ENCODE measurements at places on chromosomes 2 and 18.

DNA sequence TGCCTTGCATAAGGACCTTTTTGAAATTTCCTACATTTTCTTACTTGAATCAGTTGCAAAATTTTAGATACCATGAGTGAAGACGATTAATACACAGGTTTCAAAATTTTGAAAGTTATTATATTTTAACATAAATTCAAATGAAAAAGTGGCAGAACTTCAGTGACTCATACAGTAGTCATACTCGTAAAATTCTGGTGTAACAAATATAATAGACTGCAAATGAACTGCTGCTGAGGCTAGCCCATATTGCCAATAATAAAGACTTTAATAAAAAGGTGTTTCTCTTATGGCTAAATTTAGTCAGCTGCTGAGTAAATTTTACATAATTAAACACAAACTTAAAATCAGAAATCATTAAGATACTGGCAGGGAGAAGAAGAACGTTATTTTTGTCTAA lies 36.9 kb downstream of the MSH6 start:
- DNase-seq, result peak; percentile 54

DNA sequence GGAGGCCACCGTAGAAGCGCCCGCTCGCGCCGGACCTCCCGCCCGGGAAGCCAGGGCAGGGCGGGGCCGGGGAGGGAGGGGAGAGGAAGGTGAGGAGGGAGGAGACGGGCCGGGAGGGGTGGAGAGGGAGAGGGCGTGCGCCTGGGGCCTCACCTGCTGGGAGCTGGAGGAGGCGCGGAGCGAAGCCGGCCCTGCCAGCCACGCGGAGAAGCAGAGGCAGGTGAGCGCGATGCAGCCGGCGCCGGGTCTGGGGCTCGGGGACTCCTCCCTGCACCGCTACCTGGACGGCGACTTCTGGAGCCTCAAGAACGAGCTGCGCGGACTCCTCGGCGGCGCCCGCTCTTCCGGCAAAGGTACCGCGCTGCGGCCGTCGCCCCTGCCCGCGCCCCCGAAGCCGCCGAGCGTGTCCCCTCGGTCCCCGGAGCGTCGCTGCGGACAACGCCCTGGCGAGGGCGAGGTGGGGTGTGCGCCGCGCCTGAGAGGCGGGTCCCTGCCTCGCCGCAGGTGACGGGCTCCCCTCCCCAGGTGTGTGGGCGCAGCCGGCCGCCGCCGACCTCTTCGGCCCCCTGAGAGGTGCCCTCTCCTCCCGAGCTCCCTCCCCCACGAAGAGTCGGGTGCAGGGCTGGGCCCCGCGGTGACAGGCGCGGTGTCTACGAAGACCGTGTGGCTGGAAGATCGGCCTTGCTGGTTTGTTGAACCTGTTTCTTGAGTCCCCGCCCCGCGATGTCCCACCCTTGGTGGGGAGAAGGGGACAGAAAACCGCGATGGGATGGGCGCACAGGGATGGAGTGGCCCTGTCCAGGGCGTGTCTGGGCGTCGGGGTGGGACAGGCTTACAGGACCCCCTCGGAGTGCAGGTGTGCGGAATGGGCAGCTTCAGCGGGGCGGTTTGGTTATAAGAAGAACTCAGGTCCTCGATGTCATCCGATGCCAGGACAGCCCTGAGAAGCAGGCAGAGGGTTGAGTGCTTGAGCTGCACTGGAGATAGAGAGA lies at the start of gene ACOXL:
TSS of gene ACOXL (plus strand) at position 152 of the 992 bp plus-strand sequence. CDS start 35,817 bp downstream, outside the sequence.
- DNase-seq, result no peak

GRCh38 chr2:189210250-189211087 lies 30.9 kb upstream of the COL5A2 start:
- peak; percentile 96 for DNase-seq

DNA sequence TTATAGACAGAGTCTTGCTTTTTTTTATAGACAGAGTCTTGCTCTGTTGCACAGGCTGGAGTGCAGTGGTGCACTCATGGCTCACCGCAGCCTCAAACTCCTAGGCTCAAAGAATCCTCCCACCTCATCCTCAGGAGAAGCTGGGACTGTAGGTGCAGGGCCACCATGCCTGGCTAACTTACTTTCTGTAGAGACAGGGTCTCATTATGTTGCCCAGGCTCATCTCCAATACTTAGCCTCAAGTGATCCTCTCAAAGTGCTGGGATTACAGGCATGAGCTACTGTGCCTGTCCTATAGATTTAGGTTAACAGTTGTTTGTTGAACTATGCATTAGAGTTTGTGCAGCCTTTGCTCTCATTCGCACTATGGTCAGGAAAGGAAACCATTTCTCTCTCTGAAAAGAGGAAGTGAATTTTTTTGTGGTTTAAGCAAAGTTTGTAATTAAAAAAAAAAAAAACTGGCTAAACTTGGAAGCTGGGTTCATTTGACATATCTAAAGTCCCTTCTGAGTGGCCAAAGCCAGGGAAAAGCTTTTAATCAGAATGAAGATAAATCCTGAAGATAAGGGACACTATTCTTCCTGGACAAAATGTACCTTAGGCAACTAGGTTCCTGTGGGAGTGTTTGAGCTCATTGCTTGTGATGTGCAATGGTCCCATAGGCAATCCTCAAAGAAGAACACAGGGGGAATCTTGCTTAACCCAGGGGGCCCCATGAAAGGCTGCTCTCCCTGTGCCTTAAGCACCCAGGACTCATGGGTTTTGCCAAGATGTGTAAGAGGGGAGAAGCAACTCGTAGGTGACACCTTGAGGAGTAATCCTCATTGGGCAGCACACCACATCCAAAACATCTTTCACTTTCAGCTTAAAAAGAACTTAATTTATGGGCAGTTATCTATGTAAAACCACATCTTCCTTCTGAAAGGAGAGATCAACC lies 201.7 kb downstream of the MREG start:
- no peak for DNase-seq
